ENCODE measurements at places on chromosomes 13 and 19.

DNA sequence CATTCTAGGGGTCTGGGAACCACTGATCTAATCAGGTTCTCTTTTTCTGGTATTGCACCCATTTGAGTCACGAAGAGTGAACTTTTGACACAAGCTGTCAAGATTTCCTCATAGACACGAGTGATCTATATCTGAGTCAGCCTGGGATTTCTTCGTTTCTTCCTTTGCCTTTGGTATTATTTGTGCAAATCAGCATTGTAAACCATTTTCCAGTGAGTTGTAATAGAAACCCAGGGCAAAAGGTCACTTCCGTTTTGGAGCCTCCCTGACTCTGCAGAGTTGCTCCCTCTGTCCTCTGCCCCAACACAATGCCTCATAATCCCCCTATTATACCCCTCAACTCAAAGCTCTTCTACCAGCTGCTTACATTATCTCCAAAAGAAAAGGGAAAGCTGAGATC, 615.1 kb downstream of the EFNB2 start:
- no peak for DNase-seq

GRCh38 chr19:4676955-4677731, 7.0 kb upstream of the MYDGF start:
- DNase-seq: peak; percentile 16

DNA sequence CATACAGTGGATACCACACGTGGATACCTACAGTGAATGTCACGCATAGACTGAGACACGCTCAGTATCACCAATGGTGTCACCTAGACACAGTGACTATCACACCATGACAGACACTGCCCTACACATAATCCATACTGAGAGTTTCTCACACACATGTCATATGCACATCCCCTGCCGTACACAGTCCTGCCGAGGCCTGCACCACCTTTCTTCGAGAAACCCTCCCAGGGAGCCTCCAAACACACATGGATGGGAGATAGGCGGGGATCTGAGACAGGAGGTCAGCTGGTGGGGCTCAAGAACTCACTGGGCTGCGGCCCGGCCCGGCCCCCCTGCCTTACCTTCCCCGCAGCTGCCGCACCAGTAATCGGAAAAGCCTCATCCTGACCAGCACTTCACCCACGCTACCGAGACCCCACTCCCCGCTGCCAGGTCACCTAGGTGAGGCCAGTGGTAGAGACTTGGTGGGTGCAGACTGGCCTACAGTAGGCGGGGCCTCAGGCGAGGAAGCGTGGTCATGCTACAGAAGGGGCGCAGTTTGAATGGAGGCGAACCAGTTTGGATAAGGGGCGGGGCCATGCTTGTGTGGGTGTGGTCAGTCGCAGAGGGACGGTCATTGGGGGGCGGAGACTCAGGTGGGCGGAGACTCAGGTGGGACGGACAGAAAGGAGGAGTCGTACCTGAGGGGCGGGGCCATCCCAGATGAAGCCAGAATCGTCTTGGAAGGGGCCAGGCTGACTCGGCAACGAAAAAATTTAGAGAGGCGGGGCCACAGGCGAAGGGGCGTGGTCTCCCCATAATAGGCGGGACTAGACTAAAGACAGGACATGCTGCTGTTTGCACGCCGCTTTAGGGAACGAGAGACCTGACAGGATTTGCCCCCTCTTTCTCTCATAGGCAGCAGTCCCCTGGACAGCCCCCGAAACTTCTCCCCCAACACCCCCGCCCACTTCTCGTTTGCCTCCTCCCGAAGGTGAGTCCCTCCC, 2.1 kb downstream of the MAST1 start:
- DNase-seq: peak; percentile 67

DNA sequence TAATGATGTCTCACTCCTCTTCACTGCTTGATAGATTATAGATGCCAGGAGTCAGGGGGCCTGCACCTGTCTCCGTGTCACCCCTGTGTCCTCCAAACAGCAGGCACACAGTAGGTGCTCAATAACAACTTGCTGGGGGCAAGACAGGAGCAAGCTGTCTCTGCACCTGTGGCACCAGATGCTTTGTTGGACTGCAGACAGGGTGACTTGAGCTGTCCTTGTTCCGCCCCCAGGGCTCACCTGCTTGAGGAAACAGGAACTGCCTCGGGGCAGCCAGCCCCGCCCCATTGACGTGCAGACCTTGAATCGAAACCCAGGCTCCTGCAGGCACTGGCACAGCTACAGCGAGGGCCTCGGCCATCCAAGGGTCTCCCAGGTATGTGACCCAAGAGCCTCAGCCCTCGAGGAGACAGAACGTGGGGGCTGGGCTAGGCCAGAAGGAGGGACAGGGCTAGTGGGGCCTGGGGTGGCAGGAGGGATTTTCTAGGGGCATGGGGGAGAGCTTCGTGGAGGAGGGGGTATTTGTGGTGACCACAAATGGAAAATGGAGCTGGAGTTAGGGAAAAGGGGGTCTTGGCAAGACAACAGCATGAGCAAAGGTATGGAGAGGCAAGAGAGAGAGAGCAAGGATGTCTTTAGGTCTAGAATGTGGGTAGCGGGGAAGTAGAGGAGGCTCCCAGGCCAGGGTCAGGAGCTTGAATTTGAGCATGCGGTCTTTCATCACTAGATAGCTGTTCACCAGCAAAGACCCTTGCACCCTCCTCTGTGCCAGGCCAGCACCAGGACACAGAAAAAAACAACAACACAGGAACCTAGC, at the start of gene HSH2D:
TSS of gene HSH2D (plus strand) at position 287 of the 817 bp plus-strand sequence. CDS start 5,066 bp downstream, outside the sequence.
- peak; percentile 90 for DNase-seq

DNA sequence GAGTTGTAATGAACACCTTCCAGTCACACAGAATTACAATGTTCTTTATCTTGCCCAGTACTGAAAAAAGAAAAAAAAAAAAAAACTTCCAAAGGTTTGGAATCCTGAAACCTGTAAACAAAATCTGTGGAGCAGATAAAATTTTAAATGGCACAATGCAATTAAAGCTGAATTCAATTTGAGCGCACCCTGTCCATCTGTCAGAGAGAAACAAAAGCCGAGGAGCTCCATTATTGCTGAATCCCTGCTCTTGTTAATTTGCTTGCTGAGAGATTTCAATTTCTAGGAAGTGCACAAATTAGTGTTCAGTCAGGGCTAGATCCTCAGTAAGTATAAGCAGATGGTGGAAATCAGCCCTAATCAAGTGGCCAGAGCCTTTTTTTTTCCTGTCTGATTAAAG, 65.2 kb downstream of the DACH1 start:
- no peak for DNase-seq

- DNase-seq: no peak
These were observed 8.1 kb upstream of the CARM1 start for GRCh38 chr19:10863107-10863717.

- no peak for DNase-seq
These were observed 60.4 kb downstream of the DLEU7 start for GRCh38 chr13:50783066-50783465.

DNA sequence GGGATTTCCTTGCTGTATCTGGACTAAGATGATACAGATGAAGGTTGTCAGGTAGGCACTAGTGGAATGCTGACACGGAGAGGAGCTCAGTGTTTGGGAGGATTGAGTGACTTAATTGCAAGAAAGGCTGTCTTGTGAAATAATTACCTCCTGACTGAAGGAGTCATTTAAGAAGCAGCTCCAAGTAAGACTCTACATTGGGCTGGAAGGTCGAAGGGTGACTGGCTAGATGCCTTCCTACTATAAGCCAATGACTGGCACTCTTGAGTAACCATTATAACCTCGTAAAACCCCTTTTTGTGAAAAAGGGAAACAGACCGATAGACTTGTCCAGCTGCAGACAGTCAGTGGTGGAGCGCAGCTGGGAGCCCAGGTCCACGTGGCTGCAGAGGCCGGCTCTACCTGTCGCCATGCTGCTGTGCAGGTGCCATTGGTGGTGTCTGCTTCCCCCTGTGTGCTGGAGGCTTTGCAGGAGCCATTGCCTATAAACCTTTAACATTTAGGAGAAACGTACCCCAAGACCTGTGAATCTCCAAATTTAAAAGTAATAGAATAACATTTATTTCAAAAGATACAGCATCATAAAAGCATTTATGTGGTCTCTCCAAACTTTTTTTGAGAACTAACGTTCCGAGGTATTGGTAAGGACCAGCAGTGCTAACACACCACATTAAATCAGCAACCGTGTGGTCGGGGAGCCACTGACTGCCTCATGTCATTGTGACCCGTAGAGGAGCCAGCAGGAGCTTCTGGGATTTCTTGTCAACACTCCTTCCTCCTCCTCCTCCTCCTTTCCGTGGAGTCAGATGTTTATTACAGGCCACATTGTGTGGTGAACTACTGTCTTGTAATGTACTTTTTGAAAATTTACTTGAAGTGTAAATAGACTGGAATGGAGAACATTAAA, 80.4 kb upstream of the TEX29 start:
- DNase-seq: no peak

DNA sequence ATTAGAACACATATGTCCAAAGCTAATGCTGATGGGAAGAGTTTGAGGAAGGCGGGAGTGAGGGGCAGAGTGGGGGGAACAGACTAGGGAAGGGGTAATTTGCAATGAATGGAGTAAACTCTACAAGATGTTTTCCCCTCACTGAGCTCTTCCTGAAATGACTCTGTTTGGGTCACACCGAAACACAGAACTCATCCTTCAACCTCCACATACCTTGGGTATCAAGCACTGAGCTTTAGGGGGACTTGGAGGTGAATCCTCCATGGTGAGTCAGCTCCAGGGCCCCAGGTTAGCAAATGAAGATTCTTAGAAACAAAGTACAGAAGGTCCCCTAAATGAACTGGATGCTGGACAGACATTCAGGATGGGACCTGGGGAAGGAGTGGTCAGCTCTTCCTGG, 1.3 kb upstream of the SIGLEC10 start:
- no peak for DNase-seq

DNA sequence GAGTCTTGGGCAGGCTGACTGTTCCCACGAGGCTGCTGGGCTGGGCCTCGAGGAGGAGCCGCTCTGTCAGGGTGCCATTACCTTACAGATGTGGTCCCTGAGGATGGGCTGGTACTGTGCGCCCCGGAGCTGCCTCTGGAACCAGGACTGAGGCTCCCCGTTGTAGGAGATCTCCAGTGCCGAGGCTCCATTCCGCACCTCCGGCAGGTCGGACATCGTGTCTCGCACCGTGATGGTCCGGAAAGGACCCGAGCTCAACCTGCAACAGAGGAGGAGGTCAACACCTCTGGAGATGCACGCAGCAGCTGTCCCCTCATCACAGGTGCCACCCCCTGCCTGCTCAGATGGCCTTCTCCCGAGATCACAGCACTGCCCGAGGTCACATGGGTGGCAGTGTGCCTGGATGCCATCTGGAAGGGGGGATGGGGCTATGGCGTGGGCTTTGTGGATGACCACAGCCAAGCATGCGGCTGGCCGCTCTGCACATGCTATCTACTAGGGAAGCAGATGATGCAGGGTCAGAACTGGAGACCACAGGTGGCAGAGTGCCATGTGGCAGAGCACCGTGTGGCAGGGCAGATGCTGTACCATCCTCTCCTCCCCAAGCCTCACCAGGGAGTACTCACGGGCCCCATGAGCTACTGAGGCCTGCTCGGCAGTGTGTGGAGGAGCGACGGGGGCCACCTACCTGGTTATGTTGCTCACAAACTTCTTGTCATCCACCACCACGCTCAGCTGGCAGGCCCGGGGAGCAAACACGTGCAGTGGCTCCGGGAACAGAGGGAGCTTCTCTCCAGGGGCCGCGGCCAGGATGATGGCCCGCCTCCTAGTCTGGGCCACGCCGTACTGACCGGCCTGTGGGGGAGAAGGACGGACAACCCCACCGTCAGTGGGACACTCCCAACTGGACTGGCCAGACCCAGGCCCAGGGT, 18.3 kb upstream of the EIF3G start:
- DNase-seq: no peak

- DNase-seq: peak; percentile 51
These were observed 19.6 kb upstream of the B3GNT3 start for GRCh38 chr19:17775245-17775927.

- DNase-seq: peak; percentile 21
These were observed 84.5 kb downstream of the LRRC63 start for GRCh38 chr13:46296115-46296822.

DNA sequence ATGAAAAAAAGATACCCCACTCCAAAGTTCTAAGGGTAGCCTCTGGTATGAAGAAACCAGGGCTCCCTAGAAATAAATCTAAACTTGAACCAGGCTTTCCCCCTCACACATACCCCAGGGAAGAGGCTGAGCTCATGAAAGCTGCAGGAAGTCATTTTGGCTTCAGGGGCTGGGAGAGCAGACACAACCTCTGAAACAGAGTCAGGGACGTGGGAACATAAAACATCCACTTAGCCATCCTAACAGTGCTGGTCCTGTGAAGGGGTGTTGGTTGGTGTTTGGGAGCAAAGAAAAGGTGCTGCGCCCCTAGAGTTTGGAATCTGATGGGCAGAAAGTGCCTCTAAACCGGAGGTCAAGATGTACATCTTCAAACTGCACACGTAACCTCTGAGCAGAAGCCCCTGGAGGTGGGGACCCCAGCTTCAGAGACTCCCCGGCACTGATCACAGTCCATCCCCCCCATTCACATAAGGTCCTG, 15.8 kb downstream of the RAB3D start:
- no peak for DNase-seq

DNA sequence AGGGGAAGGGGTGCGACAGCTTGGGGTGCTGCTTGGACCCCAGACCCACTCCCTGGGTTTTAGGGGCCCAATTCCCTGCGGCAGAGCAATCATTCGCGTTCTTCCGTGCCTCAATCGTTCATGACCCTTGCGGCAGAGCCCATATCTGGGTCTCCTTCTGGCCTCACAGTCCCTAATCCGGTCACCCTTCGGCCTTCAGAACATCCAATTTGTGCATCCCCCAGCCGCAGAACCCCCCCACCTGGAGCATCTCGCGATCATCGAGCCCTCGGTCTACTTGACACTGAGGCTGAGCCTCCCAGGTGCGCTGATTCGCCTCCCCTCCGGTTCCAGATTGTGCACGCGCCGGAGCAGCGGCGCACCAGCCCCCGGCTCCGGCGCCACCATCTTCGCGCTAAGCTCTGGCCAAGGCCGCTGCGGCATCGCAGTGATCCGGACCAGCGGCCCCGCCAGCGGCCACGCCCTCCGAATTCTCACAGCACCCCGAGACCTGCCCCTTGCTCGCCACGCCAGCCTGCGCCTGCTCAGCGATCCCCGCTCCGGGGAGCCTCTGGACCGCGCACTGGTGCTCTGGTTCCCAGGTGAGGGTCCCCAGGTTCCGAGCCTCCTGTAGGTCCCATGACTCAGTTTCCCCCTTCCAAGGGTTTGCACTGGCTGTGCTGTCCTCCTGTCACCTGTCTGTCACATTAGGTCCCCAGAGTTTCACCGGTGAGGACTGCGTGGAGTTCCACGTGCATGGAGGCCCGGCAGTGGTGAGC, 501 bp downstream of the GTPBP3 start:
- DNase-seq: peak; percentile 39

DNA sequence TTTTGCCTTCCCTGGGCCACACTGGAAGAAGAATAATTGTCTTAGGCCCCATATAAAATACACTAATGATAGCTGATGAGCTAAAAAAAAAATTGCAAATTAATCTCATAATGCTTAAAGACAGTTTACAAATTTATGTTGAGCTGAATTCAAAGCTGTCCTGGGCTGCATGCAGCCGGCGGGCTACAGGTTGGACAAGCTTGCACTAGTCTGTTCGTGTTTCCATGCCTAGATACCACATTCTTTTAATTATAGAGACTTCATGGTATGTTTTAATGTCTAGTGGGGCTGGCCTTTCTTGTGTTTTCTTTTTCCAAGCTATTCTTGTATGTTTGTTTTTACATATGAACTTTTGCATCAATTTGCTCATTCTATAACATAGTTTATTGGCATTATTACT, 90.6 kb downstream of the SGCG start:
- no peak for DNase-seq
